AG09309 (cell line): ENCODE measurements at places on chromosomes 16 and 17.

DNA sequence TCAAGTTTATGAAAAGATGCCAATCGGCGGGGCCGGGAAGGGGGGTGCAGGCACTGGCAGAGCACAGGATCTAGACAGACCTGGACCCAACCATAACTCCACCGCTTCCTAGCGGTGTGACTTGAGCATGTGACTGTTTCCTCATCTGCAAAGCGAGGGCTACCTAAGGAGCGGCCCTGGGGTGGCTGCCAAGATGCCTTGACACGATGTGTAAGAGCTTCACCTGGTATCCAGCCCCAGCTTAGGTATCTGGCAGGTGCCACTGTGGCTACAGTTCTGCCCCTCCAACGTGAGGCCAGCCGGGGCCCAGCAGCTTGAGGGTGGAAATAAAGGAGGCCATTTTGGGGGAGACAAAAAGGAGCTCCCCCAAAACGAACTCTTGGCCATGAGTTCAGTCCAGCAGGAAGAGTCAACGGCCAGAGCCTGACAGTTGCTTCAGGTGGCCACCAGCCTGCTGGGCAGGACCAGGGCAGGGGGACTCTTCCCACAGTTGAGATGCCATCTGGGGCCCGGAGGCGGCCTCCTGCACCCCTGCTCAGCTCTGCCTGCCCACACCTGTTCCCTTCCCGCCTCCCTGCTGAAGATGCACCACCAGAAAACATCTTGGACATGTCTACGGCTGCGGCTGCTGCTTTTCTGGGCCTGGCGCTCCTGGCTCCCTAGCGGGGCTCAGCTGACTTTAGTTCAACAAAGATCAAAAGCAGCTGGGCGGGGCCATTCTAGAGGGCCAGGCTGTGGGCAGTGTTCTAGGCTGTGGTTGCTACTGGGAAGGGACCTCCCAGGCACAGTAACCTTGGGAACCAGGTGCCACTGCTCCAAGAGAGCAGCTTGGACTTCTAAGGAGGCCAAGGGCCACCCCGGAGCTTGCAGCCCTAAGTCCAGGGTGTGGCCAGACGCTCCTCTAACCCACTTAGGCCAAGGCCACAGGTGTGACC, 3.4 kb upstream of the MTSS2 start:
- DNase-seq = no peak

GRCh38 chr16:53771655-53772497, 67.9 kb downstream of the FTO start:
- DNase-seq = no peak

DNA sequence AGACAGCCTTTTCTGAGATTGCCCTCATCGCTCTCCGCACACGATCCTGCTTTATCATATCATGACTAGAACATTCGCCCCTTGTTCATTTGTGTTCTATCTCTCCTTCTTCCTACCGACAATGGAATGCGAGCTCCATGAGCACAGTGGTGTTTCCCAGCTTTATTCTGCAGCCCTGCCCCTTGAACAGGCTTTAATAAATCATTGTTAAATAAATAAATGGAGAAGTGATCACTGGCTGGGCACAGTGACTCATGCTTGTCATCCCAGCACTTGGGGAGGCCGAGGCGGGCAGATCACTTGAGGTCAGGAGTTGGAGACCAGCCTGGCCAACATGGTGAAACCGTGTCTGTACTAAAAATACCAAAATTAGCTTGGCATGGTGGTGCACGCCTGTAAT, 1063.3 kb upstream of the EEF2KMT start:
- DNase-seq = no peak

- DNase-seq = no peak
These were observed at the start of gene ZNF385C for GRCh38 chr17:42097691-42098631. Gene ZNF385C, minus strand, starts transcription at chr17:42098473. Its CDS starts 35,417 bp downstream, at chr17:42063056.

GRCh38 chr16:30113711-30114333, 485 bp upstream of the GDPD3 start:
- no peak for DNase-seq

- no peak for DNase-seq
These were observed 26.8 kb downstream of the BRIP1 start for GRCh38 chr17:61836266-61837174.

GRCh38 chr17:1638171-1638590, 7.4 kb downstream of the SCARF1 start:
- no peak for DNase-seq

DNA sequence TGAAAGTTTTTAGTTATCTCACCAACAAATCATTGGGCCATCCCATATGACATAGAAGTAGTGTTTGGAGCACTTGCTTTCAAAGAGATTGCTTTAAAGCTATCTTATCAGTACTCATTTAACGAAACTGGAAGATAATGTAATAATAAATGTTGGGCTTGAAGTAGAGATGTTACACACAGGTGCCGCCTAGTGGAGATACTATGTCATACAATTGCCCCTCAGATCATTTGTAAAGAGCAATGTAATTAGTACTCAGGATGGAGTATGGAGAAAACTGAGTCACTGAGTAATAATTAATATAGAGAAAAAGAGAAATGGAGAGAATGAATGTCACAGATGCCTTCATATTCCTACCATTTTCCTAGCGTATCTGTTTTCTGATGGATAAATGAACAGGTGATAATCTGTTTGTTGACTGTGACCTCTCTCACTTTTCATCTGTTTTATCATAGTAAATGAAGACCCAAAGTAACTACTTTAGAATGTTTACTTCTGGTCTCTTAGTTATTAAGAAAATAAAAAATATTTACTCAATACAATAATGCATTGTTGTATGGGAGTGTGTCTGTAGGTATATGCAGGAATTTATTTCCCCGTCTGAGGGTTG, 80.4 kb downstream of the EFCAB5 start:
- DNase-seq = no peak

DNA sequence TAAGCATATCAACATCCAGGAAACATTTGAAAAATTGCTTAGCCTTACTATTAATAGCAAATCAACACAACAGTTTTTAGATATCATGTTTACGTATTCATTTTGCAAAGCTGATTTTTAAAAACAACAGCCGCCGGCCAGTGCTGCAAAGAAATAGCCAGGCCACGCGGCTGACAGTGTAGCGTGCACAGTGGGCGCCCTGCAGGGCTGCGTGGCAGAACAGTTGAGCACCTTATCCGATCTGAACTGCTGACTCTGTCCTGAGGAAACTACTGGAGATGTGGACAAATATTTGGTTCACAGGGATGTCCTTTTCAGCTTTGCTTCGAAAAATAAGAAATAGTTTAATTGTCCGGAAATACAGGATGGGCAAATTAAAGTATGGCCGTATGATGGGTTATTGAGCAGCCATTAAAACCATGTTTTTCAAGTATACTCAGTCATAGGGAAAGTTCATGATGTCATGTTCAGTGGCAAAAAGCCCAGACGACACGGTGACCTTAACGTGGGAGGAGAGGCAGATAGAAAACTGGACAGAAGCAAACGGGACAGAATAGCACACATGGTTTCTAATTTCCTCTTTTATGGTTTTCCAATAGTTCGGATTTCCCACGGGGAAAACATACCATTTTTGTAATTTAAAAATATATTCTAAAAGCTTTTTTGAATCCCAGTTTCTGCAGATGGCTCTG, 52.4 kb upstream of the ENDOV start:
- DNase-seq = no peak

GRCh38 chr17:52636443-52636842, 477.9 kb upstream of the CA10 start:
- DNase-seq = no peak

DNA sequence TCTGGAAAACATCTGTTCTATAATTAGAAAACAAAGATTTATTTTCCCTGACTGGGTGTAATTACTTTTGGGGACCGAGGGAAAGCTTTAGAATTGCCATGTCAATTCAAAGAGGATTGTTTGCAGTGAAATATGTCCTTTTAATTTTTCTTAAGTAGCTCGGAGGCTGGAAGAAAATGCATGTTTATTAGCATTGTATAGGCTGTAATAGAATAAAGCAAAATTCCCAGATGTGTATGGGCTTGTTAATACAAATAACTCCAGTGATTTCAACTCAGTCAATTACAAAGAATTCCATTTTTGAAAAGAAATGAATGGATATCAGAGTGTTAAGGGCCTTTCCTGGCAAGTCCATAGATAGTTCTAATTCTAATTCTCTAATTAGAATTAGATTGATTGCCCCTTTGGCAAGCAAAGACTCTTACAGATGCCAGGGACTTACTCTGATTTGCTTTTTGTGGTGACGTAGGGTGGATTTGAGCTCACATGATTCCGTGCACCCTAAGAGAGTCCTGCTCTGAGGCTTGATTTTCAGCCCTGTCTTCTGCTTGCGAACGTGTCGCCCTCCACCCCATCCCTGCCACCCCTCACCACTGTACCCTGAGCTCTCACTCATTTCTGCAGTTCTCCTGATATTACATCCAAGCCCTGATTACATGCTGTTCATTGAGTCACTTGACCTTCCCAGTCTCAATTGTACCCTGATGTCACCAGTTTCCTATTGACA, 70.0 kb upstream of the FAM20A start:
- DNase-seq = no peak

DNA sequence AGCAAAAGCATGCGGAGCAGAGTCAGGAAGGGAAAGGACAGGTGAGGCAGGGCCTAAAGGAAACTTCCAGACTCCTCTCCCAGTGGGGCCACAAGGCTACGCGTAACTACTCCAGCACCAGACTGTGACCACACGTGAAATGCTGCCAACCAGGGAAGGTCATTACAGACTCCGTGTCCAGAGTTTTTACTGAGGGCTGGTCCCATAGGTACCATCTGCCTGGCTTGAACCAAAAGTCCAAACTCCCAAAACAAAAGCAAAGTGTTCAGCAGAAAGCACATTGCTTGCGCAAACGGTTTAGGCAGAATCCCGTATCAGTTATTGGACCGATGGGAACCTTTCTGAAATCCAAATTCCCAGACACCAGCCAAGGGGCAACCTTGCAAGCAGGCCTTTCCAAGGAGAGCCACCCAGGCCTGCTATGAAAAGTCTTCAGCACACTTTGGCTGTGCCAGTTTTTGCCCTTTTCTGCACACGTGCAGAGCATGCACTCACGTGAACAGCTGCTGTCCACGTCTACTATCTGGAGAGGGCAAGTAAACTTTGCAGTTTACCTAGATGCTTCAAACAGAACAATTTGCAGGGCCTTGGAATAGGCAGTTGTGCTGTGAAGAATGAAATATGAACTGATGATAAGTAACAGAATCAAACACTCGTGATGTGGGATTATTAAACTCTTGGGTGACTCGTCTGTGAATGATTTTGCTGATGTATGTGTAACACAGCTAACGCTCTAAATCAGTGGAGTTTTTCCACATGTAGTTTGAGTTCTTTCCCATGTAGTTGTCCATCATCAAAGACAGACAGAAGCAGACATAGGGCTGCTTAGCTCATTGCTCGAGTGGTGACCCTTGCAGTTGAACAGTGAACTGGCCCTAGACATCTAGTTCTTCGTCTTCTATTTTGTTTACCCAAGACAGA, 58.1 kb upstream of the CRISPLD2 start:
- DNase-seq = no peak
